RKO (cell line): ENCODE measurements at places on chromosomes 12 and 14.

- DNase-seq, result peak; percentile 74
Measured at GRCh38 chr12:77120156-77121085, 55.1 kb upstream of the E2F7 start.

GRCh38 chr12:52907092-52907810 lies 2.4 kb upstream of the KRT8 start:
- no peak for DNase-seq

DNA sequence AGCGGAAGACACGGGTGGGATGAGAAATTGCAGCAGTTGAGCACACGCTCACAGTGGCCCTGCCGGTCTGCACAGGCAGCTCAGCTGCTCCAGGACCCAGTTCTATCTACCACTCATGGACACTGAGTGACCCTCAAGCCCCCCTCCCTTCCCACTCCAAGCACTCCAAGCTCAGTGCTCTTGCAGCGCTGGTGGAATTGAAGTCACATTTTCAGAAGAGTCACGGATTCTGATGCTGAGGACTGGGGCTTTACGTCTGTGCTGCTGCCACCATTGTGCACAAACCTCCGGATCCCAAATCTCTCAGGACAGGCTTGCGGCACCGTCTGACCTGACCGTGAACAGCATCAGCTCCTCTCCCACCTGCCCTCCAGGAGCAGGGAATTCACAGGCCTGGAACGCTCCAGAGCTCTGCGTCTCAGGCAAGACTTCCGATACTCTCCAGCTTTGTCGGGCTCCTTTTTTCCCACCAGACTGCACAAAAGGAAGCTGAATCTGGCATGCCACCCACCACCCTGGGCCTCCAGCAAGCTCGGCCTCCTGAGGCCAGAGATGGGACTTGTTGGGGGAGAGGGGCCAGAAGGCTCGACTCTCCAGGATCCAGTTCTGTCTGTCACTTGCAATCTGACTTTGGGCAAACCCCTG lies 213.1 kb upstream of the RTL1 start:
- no peak for DNase-seq

DNA sequence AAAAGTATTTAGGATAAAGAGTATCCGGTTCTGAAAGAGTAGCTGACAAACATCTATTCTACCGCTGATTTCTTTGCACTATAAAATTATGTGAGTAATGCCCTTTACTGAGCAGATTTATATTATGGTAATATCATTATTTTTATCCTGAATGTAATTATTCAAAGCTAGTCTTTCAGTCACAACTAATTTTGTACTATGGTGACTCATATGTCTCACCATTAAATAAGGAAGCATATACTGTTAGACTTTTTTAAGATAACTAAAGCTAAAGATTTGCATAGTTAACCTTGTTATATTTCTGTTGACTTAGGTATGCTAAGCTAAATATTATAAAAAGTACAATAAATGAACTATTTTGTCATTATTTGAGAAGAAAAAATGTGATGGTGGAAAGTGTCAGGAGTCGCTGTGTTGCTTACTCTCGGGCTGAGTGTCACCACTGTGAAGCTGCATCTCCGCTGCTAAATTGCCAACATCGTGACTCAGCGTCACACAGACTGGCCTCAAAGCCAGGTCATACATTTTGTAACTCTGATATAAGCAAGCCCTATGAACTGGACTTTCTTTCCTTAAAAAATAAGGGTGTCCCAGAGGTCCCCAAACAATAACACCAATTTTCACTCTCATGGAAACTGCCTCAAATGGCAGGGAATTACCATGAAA lies 69.1 kb upstream of the SSTR1 start:
- peak; percentile 53 for DNase-seq

GRCh38 chr14:83614956-83615355 lies 1915.0 kb upstream of the FLRT2 start:
- DNase-seq, result no peak

GRCh38 chr12:15919418-15919817 lies 8.3 kb downstream of the DERA start:
- DNase-seq, result no peak

DNA sequence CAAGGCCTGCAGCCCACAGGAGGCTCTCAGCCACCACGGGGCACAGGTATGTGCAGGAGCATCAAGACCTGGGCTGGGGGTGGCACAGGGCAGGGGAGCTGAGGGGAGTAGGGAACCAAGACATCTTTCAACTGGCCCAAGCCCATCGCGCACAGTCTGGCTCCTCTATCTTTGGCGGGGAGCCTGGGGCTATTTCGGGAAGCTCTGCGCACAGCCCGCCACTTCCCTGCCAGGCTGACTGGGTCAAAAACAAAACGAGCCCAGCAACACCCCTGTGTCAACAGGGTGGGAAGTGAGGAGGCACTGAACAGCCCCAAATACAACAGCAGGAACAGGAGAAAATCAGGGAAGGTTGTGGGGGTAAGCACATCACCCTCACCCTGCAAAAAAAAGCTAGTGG lies 83.9 kb downstream of the ARL6IP4 start:
- DNase-seq, result no peak

DNA sequence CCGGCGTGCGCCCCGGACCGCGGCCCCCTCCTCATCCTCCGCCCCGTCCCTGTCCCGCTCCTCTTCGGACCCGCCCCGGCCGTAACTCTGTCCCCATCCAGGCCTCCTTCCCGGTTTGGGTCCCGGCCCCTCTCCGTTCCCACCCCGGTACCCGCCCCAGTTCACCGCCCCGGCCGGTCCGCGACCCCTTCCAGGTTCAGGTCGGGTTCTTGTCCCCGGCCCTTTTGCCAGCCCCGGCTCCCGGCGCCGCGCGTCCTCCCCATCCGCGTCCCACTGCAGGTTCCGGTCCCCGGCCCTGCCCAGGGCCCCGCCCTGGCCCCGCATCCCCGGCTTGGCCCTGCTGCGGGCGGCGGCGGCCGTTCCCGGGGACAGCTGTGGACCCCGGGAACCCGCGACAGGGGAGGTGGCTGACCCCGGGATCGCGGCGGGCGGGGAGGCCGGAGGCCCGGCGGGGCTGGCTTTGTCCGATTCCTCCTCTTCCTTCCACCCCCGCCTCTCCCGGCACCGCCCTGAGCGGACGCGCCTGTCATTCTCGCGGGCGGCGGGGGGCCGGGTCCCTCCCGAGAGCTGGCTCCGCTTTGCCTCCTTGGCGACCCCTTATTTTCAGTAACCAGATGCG lies 601 bp downstream of the KLC1 start:
- peak; percentile 43 for DNase-seq

DNA sequence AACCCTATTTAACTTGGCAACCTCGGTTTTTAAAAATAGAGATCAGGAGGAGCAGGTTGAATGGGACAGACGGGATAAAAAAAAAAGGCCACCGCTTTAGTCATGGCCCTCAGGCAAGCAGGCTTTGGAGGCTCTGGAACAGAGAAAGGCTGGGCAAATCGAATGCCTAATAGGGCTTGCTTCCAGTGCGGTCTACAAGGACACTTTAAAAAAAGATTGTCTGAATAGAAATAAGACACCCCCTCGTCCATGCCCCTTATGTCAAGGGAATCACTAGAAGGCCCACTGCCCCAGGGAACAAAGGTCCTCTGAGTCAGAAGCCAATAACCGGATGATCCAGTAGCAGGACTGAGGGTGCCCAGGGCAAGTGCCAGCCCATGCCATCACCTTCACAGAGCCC lies 265.8 kb downstream of the CPNE8 start:
- no peak for DNase-seq

DNA sequence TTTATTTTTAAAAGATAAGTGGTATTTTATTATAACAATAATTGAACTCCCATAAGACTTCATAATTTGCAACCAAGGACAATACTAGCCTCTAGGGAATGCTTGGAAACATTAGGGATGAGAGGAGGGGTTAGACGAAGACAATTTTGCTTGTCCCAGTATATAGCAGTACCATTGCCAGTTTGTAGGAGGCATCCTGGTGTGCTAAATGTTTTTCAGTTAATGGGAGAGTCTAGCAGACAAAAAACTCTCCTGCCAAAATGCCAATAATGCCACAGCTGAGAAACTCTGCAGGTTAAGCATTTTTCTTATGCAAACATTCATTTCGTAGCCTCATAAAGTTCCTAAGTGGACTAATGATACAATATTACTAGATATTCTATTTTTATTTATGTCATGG lies 38.1 kb downstream of the RASSF9 start:
- no peak for DNase-seq

- DNase-seq, result no peak
Measured at GRCh38 chr14:68924186-68925158, 54.6 kb downstream of the ACTN1 start.

- peak; percentile 88 for DNase-seq
Measured at GRCh38 chr12:120725659-120726509, at the start of gene ACADS. Gene ACADS, plus strand, starts transcription at chr12:120725826. Its CDS starts 60 bp downstream, at chr12:120725886.

- no peak for DNase-seq
Measured at GRCh38 chr14:83908419-83908818, 1621.5 kb upstream of the FLRT2 start.

- DNase-seq, result peak; percentile 68
Measured at GRCh38 chr14:67815573-67816225, 691 bp downstream of the ZFYVE26 start.

- DNase-seq, result peak; percentile 85
Measured at GRCh38 chr14:68680541-68681051, 112.3 kb downstream of the ZFP36L1 start.
